Esophagus squamous epithelium (tissue), 5 donors: ENCODE measurements at places on chromosomes 16 and 17.

DNA sequence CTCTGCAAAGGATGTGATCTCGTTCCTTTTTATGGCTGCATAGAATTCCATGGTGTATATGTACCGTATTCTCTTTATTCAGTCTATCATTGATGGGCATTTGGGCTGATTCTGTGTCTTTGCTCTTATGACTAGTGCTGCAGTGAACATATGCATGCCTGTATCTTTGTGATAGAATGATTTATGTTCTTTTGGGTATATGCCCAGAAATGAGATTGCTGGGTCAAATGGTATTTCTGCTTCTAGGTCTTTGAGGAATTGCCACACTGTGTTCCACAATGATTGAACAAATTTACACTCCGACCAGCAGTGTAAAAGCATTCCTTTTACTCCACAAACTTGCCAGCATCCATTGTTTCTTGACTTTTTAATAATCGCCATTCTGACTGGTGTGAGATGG, 60.2 kb upstream of the ADORA2B start:
- no peak overlapping the region for H3K4me3 ChIP-seq
- H3K27ac ChIP-seq, result no peak overlapping the region
- no peaks in the 10 kb centered on the region for H3K4me1 ChIP-seq
- H3K36me3 ChIP-seq, result no peaks in the 10 kb centered on the region

- peaks cover 82% of the 10 kb centered on the region for H3K4me1 ChIP-seq
- H3K27ac ChIP-seq, result no peak overlapping the region
- no peak overlapping the region for H3K4me3 ChIP-seq
- H3K27me3 ChIP-seq, result peaks cover 52% of the 10 kb centered on the region
- H3K36me3 ChIP-seq, result no peaks in the 10 kb centered on the region
These were observed 2.6 kb downstream of the SLC6A4 start for GRCh38 chr17:30232824-30233427.

- no peak overlapping the region for H3K4me3 ChIP-seq
- no peaks in the 10 kb centered on the region for H3K27me3 ChIP-seq
- no peaks in the 10 kb centered on the region for H3K36me3 ChIP-seq
- no peak overlapping the region for H3K27ac ChIP-seq
- peaks cover 11% of the 10 kb centered on the region for H3K4me1 ChIP-seq
These were observed 5.2 kb downstream of the IL21R start for GRCh38 chr16:27407133-27407532.

GRCh38 chr17:59668816-59669215, 38.4 kb downstream of the PTRH2 start:
- peaks cover 3% of the 10 kb centered on the region for H3K36me3 ChIP-seq
- no peak overlapping the region for H3K27ac ChIP-seq
- no peak for DNase-seq
- H3K27me3 ChIP-seq, result no peaks in the 10 kb centered on the region

DNA sequence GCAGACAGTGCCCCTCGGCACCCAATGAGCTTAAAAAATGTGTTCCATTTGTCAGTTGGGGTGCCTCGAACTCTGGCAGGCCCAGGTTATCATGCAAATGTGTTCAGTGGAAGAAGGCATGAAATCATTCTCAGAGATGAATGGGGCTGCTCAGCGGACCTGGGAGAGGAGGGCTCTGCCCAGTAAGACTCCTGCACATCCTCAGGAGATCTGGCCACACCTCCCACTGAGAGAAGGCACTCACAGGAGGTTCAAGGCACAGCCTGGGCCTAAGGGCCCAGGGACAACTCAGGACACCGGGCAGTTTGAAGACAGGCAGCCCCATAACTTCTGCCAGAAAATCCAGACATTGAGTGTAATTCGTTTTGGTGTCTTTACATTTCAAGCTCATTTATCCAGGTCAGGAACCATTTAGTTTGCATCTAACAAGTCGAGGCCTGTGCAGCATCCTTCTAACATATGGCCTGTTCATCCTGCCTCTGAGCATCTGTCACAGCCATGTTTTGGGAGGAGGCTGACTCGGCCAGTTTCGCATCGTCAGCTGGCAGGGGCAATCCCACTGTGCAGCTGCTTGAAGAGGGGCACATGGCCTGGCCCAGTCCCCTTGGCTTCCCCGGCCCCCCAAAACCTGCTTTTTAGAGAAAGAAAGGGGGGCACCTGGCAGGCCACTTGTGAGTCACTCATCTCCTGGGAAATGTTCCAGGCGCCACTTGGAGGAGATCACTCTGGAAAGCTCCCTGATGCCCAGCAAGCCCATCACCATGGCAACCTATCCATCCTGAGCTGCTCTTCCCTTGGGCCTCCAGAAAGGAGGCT, 31.2 kb upstream of the BCAR1 start:
- H3K27me3 ChIP-seq, result no peaks in the 10 kb centered on the region
- no peaks in the 10 kb centered on the region for H3K36me3 ChIP-seq
- no peak overlapping the region for H3K4me3 ChIP-seq
- peaks cover 4% of the 10 kb centered on the region for H3K4me1 ChIP-seq

GRCh38 chr17:33983824-33984574, 271.1 kb upstream of the CCL2 start:
- no peak overlapping the region for H3K4me3 ChIP-seq
- no peaks in the 10 kb centered on the region for H3K36me3 ChIP-seq
- no peak for DNase-seq
- no peaks in the 10 kb centered on the region for H3K27me3 ChIP-seq

GRCh38 chr17:33944826-33945225, 310.3 kb upstream of the CCL2 start:
- no peaks in the 10 kb centered on the region for H3K4me1 ChIP-seq
- H3K27me3 ChIP-seq, result no peaks in the 10 kb centered on the region
- H3K27ac ChIP-seq, result no peak overlapping the region

DNA sequence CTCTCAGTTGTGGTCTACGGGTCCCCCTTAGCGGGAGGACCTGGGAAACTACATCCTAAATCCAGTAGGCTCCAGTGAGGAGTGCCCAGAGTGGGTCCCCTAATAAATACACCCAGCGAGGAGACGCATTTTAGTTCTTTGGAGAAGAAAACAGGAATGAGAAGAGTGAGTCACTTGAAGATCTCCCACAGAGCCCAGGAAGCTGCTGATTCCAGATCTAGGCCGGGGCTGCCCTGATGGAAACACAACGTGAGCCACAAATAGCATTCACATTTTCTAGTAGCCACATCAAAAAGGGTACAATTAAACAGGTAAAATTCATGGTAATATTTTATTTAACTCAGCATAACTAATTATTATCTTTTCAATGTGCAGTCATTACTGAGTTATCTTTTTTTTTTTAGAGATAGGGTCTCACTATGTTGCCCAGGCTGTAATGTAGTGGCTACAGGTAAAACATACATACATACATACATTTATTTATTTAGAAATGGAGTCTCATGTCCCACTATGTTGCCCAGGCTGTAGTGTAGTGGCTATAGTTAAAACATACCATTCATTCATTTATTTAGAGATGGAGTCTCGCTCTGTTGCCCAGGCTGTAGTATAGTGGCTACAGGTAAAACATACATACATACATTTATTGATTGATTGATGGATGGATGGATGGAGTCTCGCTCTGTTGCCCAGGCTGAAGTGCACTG, 21.5 kb downstream of the FBXO31 start:
- H3K36me3 ChIP-seq, result peaks cover 29% of the 10 kb centered on the region
- no peak for DNase-seq
- no peak overlapping the region for H3K4me3 ChIP-seq
- no peak overlapping the region for H3K27ac ChIP-seq
- H3K4me1 ChIP-seq, result peaks cover 4% of the 10 kb centered on the region

DNA sequence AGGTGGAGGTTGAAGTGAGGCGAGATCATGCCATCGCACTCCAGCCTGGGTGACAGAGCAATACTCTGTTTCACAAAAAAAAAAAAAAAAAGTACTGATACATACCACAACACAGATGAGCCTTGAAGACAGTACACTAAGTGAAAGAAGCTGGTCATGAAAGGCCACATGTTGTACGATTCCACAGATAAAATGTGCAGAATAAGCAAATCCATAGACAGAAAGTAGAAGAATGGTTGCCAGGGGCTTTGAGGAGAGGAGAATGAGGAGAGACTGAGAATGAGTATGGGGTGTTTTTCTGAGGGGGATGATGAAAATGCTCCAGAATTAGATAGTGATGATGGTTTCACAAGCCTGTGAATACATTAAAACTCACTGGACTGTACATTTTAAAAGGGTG, 155.6 kb upstream of the PSMD7 start:
- H3K4me3 ChIP-seq, result no peak overlapping the region
- no peaks in the 10 kb centered on the region for H3K27me3 ChIP-seq
- H3K4me1 ChIP-seq, result no peaks in the 10 kb centered on the region

GRCh38 chr17:14302091-14302430, 1.2 kb downstream of the HS3ST3B1 start:
- H3K4me3 ChIP-seq, result peak overlapping the region; percentile 83
- peaks cover 89% of the 10 kb centered on the region for H3K4me1 ChIP-seq
- no peaks in the 10 kb centered on the region for H3K36me3 ChIP-seq
- peak overlapping the region; percentile 84 for H3K27ac ChIP-seq

- no peaks in the 10 kb centered on the region for H3K4me1 ChIP-seq
- no peak overlapping the region for H3K27ac ChIP-seq
- no peak overlapping the region for H3K4me3 ChIP-seq
- no peaks in the 10 kb centered on the region for H3K36me3 ChIP-seq
These were observed 208.3 kb upstream of the WSCD1 start for GRCh38 chr17:5861854-5862253.

DNA sequence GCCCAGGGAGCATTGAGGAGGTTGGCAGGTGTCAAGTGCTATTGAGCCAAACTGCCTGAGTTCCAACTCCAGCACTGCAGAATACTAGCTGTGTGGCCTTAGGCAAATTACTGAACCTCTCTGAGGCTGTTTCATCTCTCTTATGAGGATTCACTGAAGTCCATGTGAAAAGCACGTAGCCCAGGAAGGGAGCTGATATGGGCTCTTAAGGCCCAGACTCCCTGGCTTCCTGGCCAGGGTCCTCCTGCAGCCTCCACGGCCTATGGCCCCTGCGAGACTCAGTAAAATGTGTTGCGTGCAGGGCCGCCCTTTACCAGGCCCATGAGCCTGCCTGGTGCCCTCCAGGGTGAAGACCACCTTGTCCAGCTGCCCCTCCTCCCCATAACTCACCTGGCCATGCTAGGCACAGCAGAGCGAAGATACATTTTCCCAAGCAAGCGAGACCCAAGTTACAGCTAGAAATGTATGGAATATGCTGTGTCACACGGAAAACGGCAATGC, 133.7 kb upstream of the TNRC6C start:
- H3K27ac ChIP-seq, result no peak overlapping the region
- no peaks in the 10 kb centered on the region for H3K36me3 ChIP-seq
- DNase-seq, result no peak

GRCh38 chr16:83979441-83979840, 11.4 kb downstream of the NECAB2 start:
- no peak overlapping the region for H3K4me3 ChIP-seq
- no peaks in the 10 kb centered on the region for H3K4me1 ChIP-seq
- no peaks in the 10 kb centered on the region for H3K36me3 ChIP-seq
- H3K27ac ChIP-seq, result no peak overlapping the region

DNA sequence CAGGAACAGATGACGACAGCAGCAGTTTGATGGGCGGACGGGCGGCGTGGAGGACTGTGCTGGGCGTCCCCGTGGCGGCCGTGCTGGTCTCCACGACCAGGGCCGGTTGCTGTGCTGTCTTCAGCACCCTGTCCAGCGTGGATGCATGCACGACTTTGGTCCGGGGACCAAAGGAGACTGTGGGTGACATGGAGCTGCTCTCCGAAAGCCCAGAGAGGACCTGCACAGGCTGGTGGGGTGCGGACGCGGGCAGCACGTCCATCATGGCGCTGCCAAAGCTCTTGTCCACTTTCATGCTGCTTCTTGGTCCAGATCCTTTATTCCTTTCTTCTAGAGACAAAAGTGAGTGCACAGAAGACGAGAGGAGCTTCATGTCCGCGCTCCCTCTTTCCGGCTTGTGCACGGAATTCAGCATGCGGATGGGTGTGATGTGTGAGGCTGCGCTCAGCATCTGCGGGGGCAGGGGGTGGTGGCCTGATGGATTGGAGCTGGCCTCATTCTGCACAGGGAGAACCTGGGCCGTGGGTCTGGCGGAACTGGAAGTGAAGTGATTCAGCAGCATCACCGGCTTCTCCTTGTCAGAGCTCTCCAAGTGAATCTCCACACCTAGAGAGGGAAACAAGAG, 20.3 kb downstream of the MAP1LC3B start:
- H3K27me3 ChIP-seq, result no peaks in the 10 kb centered on the region
- no peaks in the 10 kb centered on the region for H3K4me1 ChIP-seq
- H3K36me3 ChIP-seq, result peaks cover 36% of the 10 kb centered on the region
- H3K4me3 ChIP-seq, result no peak overlapping the region

- H3K4me3 ChIP-seq, result peak overlapping the region; percentile 15
- no peaks in the 10 kb centered on the region for H3K27me3 ChIP-seq
- no peak for DNase-seq
- peaks cover 95% of the 10 kb centered on the region for H3K36me3 ChIP-seq
These were observed 6.1 kb downstream of the WDR81 start for GRCh38 chr17:1730326-1731193.

- DNase-seq, result no peak
- no peaks in the 10 kb centered on the region for H3K27me3 ChIP-seq
- peaks cover 36% of the 10 kb centered on the region for H3K36me3 ChIP-seq
- H3K4me1 ChIP-seq, result peaks cover 43% of the 10 kb centered on the region
- H3K27ac ChIP-seq, result peak overlapping the region; percentile 87
- peak overlapping the region; percentile 77 for H3K4me3 ChIP-seq
These were observed 1.7 kb downstream of the RASD1 start for GRCh38 chr17:17494499-17494869.

DNA sequence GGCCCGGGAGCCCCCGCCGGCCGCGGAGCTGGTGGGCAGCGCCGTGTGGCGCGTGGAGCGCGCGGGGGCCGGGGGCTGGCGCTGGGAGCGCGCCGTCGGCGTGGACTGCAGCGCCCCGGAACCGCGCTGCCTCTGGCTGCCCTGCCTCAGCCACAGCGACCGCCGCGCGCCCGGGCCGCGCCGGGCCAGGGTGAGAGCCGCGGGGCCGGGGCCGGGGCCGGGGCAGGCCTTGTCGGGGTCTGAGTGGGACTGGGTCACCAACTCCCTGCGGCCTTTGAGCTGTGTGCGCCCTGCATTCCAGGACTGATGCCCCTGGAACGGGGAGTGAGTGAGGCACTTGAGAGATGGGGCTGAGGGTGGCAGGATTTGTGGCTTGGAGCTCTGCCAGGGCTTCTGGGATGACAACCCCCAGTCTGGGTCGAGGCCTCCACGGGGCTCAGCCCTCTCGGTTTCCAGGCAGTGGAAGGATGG, 25.7 kb downstream of the ARHGAP23 start:
- H3K27ac ChIP-seq, result peak overlapping the region; percentile 93
- peak overlapping the region; percentile 63 for H3K4me3 ChIP-seq
- H3K36me3 ChIP-seq, result peaks cover 12% of the 10 kb centered on the region
- DNase-seq, result no peak
- H3K27me3 ChIP-seq, result no peaks in the 10 kb centered on the region
- H3K4me1 ChIP-seq, result peaks cover 71% of the 10 kb centered on the region
